ENCODE measurements at places on chromosomes 1 and 21.

- DNase-seq, result no peak
Observed at GRCh38 chr1:172938681-172939080, 112.1 kb downstream of the TNFSF18 start.

DNA sequence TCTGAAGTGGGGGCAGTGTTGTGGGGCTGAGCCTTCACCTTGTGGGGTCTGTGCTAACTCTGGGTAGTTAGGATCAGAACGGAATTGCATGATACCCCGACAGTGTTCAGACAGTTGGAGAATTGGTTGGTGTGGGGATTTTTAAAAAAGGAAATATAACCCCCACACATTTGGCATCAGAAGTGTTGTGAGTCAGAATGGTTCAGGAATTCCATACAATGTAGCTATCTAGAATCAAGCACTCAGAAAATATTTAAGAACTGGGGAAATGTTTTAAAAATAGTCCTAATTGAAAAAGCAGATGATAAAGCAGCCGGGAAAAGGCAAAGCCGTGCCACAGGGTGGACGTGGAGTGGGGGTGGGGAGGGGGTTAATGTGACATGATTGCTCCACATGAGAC lies 6.5 kb upstream of the S100A7 start:
- no peak for DNase-seq

- DNase-seq, result no peak
Observed at GRCh38 chr1:182972829-182973228, 19.9 kb upstream of the SHCBP1L start.

GRCh38 chr1:235831148-235831547 lies 35.6 kb downstream of the LYST start:
- DNase-seq, result no peak

GRCh38 chr1:224259986-224260385 lies 70.0 kb downstream of the NVL start:
- no peak for DNase-seq

DNA sequence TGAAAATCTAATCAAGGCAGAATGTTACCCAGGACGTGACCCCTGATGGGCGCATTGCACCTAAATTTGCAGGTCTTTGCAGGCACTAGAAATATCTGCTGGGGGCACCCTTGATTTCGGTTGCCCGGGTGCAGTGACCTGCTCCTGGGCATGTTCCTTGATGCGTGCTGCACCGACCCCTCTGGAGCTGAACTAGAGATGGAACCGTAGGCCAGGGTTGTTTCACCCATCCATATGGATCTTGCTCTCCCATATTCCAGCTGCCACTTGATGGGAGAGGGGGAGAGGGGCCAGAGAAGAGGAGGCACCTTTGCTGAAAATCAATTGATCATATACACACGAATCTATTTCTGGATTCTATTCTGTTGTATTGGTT lies 8.4 kb upstream of the COL18A1 start:
- no peak for DNase-seq

- DNase-seq, result no peak
Observed at GRCh38 chr1:211715971-211716370, 40.5 kb upstream of the NEK2 start.
